ENCODE measurements at places on chromosomes 3 and 15.

- no peak for DNase-seq
Measured at GRCh38 chr15:67197364-67197695, 57.1 kb downstream of the AAGAB start.

GRCh38 chr15:75732809-75733451 lies 20.3 kb upstream of the CSPG4 start:
- no peak for DNase-seq

DNA sequence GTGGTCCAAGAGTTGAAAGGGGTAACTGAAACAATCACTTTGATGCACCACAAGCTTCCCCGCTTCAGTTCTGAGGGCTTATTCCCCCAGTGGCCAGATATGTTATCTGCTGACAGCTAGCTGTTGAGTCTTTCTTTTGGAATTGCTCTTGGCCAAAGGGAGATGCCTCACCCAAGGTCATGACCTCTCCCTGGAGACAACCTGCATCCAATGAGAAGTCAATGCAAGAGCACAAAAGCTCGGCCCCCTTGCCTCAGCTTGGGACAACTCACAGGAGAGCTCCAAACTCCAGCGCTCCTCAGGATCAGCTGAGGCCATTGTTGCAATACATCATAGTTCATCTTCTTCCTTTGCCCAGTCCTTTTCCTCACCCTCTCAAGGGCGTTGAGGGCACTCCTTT lies 31.0 kb upstream of the THBS1 start:
- DNase-seq = no peak

- no peak for DNase-seq
Measured at GRCh38 chr15:74613953-74614743, 1.5 kb upstream of the CLK3 start.

GRCh38 chr3:10198761-10199649 lies 34.3 kb downstream of the IRAK2 start:
- no peak for DNase-seq

GRCh38 chr3:128432301-128432970 lies 34.3 kb downstream of the DNAJB8 start:
- no peak for DNase-seq

GRCh38 chr3:23837691-23838090 lies 31.9 kb downstream of the UBE2E1 start:
- DNase-seq = no peak

- DNase-seq = peak; percentile 41
Measured at GRCh38 chr3:114213627-114214541, 23.5 kb downstream of the ZNF80 start.

- no peak for DNase-seq
Measured at GRCh38 chr3:134839422-134839821, 44.4 kb downstream of the EPHB1 start.

DNA sequence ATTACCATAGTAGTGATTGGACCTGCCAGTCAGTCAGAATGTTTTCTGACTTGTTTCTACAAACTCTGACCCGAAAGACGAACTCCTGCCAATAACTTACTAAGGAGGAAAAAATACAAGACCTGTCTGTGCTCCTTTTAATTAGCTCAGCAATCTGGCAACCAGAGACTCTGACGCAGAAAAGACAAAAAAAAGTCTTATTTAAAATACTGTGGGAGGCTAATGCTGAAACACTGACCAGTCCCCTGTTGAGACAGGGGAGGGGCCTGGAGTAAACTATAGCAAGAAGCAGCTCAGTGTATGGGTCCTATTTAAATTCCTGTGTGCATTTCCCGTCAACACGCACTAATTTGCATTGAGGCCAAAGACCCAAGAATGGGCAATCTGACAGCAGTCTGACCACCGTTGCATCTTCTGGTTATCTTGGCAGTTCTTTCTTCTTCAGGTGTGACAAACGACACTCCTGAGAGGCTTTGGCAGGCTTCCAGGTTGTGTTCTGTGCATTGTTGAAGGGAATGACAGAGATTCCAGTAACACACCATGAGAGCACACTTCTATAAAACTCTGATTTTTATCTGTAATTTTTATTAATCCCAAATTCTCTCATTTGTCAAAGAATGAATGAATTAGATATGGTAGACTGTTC lies 1114.3 kb downstream of the IGSF11 start:
- DNase-seq = no peak

GRCh38 chr15:75532413-75533250 lies 46.5 kb downstream of the PTPN9 start:
- DNase-seq = no peak

GRCh38 chr3:9503283-9503682 lies 50.3 kb downstream of the LHFPL4 start:
- DNase-seq = peak; percentile 15

- DNase-seq = no peak
Measured at GRCh38 chr3:125511420-125512118, 8.4 kb downstream of the SNX4 start.

DNA sequence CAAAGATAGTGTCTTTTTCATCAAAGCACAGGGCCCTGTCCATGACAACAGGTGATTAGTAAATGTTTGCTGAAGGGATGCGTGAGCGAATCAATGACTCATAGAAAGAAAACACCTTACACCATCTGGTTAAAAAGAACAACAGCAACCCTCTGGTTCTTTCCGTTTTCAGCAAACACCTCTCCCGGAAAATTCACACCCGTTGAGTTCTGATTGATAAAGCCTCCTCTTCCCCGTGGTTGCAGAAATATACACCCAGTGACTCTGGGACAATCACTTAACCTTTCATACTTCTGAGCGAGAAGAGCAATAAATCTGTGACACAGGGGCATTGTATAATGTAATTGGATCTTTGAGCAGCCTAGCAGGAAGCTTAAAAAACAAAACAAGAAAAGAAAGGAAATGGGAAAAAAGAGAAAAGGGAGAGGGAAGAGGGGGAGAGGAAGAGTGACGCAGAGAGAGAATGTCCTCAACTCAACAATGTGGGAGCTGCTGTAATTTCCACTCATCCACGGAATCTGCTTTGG lies 37.6 kb downstream of the ADAMTS9 start:
- DNase-seq = no peak

DNA sequence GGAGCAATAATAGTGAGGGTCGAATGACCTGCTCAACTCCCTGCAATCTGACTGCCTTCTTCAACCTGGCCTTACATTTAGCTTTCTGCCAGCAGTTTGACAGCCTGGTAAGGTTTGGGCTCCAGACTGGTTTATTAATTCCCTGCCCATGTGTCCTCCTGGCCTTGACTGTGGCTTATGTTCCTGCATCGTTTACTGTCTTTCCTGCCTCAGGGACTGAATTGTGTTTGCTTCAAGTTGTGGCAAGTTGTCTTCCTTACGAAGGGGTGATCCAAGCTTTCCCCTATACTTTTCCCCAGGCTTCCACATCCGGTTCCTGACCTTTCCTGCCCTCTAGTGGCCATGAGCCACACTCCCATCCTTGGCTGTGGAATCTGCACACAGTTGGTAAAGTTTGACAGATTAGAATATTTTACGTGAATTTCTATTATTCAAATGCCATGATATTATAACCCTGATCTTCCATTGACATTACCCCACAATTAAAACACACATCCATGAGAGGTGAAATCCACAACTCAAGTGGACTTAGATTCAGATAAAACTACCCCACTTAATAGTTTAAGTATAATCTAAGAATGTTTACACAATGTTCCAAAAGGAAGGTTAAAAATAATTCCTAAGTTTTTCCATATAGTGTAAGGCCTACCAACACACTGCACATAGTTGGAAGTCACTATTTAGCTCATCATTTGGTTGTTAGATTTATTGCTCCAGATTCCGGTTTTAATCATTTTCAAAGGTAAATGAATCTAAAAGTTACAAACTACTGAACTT lies 95.7 kb downstream of the NEDD4 start:
- DNase-seq = no peak

DNA sequence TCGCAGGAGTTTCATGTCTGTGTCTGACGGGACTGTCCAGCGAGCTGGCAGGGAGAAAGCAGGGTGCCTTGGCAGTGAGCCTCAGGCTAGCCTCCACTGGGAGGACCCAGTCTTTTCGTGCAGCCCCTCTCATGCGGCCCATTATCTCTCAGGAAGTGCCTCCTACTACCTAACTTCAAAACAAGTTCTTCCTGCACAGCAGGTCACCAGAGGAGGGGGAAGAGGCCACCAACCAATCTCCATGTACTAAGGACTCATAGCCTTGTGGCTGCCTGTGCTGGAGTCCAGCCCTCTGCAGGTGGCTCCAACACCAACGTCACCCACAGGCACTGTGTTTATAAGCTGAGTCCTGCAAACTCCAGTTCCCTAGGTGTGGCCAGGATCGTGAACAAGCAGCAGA lies 4.8 kb downstream of the VIPR1 start:
- no peak for DNase-seq

- no peak for DNase-seq
Measured at GRCh38 chr15:58506064-58506490, 74.3 kb downstream of the LIPC start.

DNA sequence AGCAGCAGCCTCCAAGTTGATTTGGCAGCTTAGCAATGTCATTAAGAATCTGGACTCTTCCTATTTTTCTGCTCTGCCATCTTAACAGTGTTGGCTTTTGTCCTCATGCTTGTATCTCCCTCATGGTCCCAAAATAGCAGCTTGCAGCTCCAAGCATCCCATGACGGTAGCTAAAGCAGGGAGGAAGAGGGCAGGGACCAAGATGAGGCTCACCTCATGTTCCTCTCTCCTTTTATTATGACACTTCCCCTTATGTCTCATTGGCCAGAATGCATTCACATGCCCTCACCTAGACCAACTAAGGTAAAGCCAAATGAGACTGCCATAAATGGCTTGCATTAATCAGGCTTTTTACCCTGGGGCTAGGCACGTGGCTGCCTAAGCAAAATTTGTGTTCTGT lies 382.4 kb downstream of the SHQ1 start:
- no peak for DNase-seq

- DNase-seq = no peak
Measured at GRCh38 chr3:13716540-13717221, 163.2 kb downstream of the WNT7A start.

- no peak for DNase-seq
Measured at GRCh38 chr3:4614070-4614469, 120.9 kb downstream of the ITPR1 start.

- no peak for DNase-seq
Measured at GRCh38 chr3:71078723-71079525, 504.6 kb downstream of the FOXP1 start.

DNA sequence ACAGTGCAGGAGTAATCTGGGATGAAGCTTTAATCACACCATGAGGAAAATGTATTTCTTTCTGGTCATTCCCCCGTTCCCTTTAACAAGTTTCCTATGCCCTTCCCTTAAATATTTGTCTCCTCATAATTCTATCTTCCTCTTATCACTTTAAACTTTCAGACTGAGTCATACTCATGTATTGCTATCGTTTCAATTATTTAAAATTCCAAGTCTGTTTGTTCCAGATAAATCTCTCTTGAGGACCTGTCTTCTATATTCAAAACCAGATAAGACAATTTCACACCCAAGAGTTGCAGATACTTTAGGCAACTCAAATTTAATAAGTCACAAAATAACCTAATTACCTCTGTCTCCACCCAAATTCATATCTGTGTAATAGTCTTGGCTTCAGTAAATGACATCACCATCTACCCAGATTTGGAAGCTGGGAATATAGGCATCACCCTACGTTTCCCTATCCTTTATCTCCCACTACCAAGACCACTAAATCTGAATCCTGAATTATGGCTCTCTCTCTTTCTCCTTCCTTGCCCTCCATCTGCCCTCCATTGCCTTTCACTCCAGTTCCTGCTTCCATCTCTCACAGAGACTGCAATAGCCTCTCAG lies 220.1 kb downstream of the PYDC2 start:
- DNase-seq = no peak

DNA sequence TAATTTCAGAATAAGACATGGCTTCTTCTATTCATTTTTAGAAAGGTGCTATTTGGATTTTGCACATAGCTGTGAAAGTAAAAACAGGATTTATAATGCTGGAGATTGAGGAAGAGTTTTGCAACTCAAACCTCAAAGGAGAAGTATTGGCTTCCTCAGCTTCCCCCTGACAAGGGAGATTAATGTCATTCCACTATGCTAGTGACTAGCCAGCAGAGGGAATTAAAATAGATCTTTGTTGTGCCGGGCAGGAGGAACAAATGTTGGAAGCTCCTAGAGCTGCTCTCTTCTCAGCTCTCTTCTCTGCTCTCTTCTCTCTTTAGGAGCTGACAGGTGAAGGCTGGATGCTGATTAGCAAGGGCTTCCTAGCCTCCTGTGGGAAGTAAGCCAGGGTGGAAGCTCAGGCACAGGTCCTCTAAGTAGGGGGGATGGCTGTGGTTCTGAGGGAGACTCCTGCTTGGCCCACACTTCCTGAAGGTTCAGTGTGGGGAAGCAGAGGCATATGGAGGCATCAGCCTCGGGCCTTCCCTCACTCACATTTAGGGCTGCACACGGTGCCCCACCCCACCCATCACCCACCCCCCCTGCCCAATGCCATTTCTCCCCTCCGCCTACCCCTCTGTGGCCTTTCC lies 29.6 kb downstream of the CX3CR1 start:
- no peak for DNase-seq

DNA sequence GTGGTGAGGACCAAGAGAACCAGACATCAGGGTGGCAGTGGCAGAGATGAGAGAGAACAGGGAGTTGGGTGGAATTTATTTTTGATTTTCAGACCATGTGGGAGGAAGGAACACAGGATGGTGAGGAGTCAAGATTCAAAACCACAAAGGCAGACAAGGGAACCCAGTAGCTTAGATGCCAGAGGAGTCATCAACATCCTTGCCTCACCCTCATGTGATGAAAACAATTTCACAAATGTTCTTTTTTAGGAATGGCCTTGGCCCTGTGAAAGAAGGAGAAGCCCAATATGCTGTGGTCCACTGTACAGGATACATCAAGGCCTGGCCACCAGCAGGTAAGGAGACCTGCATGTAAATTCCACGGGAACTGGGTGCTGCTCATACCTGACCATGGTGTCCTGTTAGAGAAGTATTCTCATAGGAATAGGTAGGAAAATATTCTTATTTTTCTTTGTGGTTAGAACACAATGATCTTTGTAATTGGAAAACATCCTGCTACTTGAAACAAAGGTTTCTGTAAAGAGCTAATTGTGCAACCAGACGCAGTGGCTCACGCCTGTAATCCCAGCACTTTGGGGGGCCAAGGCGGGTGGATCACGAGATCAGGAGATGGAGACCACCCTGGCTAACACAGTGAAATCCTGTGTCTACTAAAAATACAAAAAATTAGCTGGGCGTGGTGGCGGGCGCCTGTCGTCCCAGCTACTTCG lies 110.0 kb downstream of the ARNT2 start:
- DNase-seq = no peak

GRCh38 chr3:170055209-170055608 lies 17.4 kb downstream of the GPR160 start:
- DNase-seq = no peak

GRCh38 chr15:99421758-99422157 lies 144.0 kb upstream of the MEF2A start:
- no peak for DNase-seq

DNA sequence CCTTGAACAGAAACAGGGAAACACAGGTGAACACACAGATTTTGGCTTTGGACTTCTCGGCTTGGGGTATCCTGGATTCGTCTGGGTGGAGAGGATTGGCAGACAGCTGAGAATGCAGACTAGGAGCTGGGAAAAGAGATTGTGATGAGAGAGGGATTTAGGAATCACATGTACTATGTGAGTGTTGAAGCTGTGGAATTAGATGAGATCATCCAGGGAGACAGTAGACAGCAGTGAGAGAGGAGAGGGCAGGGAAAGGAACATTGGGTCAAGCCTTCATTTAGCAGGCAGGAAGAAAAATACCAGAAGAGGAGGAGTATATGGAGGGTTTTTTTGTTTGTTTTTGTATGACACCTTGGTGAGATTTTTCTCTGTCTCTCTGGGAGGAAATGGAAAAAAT lies 262.1 kb upstream of the TBL1XR1 start:
- DNase-seq = no peak

Measured in activated CD8-positive, alpha-beta memory T cell treated with anti-CD3 and anti-CD28 coated beads for 1 hour (primary cell).